Activated CD4-positive, alpha-beta T cell treated with anti-CD3 and anti-CD28 coated beads, Interleukin-2, Interleukin-4, amounts not matched to agents 100 ng/mL and 50 ng/mL, durations not matched to agents 16 hours and 8 hours (primary cell): ENCODE measurements at places on chromosomes 7 and 10.

- no peak for DNase-seq
Observed at GRCh38 chr7:104415700-104416099, 87.3 kb downstream of the LHFPL3 start.

DNA sequence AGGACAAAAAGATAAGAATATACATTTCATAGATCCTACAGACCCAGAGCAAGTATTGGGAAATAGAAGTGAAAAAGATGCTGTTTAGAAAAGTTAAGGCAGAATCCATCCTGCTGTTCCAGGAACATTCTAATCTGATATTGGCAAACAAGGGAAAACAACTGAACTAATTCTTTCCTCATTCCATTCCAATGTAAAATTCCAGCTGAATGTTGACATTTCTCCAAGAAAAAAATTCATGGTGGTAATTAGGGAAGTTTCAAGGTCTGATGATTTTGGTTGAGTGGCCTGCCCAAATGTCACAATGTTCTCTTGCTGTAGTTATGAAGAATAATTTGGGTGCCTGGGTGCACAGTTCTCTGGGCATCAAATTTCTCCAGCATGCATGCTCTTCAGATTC lies 15.2 kb downstream of the PIP start:
- DNase-seq = no peak

GRCh38 chr10:15856328-15857015 lies 3.8 kb downstream of the MINDY3 start:
- DNase-seq = no peak

- no peak for DNase-seq
Observed at GRCh38 chr7:1013581-1013980, 30.6 kb downstream of the CYP2W1 start.

DNA sequence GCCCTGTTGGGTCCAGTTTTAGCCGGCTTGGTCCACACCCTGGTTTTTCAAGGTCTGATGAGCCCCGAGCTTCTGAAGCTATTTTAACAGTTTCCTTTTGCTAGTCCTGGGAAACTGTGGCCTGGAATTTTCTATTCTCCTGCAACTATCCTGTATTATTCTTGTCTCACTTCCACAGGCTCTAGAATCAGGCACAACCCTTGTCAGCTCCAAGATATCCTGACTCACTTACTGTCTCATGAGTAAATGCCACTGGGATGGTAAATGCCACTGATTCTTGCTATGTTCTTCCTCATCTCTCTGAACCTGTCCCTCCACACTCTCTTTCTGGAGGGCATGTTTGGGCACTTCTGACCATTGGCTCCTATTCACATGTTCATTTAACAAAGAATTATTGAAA lies 611.5 kb upstream of the IGFBP3 start:
- no peak for DNase-seq

DNA sequence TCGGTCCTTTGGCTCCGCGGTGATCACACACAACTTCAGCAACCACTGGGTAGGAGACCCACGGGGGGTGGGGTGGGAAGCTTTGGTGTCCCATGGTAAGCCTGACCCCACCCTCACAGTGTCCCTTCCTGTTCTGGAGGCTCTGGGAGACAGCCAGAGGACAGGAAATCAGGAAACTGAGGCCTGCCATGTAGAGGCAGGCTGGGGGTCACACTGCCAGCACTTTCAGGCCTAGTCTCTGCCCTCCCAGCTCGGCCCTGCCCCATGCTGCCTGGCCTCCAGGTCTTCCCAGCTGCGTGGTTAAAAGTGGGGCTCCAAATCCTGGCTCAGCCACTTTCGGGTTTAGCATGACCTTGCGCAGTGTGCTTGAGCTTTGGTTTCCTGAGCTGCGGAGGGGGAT lies 10.9 kb downstream of the AQP1 start:
- DNase-seq = no peak

GRCh38 chr7:50555594-50556140 lies 9.5 kb downstream of the DDC start:
- no peak for DNase-seq

- no peak for DNase-seq
Observed at GRCh38 chr7:33307205-33307604, 177.8 kb downstream of the BBS9 start.

- no peak for DNase-seq
Observed at GRCh38 chr10:79102498-79102874, 33.7 kb downstream of the ZMIZ1 start.

DNA sequence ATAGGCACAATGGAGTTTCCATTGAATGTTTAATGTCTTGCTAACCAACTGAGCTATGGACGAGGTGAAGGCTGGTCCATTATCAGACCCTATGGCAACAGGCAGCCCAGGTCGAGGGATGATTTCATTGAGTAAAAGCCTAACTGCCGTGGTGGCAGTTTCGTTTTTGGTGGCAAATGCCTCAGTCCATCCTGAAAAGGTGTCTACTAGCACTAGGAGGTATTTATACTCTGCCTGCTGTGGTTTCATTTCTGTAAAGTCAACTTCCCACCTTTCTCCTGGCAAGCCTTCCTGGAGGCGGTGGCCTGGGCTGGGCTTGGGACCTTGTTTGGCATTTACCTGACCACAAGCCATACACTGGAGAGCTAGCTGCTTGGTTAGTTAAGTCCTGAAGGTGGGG lies 75.8 kb downstream of the PRR15 start:
- no peak for DNase-seq

GRCh38 chr10:659688-660141 lies 29.8 kb downstream of the DIP2C start:
- DNase-seq = no peak

DNA sequence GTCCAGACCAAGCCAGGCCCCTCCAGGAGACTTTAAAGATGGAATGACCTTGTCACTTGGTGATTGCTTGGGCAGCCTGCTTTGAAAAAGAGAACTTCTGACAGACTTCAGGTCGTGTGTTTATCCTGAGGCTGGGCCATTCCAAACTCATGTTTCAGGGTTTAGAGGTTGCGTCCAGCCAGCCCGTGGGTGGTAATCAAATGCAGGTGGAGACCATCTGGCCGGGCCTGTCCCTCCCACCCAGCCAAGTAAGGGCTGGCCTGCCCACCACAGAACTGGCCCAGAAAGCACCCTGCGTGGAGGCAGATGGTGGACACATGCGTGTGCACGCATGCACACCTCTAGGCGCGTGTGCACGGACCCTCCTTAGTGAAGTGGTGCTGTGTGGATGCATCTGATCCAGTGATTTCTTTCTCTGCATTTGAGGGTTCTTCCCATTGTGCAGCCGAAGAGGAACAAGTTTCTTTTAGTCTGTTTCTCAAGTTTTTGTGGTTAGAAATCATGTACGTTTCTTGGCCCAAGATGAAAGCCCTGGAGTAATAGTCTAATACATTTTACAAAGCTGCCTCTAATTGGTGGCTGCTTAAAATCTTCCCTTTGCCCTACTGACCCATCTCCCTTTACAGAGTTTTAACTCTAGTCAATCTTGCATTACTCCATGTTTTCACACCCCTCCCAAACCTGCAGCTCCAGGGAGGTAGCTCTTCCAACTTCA lies 43.0 kb downstream of the SUFU start:
- DNase-seq = no peak

DNA sequence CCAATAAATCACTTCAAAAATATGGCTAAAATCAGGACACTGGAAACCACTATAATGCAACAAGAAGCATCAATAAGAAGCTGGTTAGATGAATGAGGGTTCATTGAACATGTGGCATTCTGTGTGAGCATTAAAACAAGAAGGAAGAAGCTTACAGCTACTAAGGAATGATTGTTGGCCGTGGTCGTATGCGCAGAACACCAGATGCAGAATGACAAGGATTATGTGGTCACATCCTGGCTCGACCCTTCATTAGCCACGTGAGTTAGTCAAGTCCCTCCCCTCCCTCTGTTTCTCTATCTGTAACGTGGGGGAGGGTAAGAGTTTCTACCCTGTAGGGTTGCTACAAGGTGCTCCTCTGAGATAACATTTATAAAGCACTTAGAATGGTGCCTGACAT lies 174.3 kb downstream of the ADAM12 start:
- no peak for DNase-seq

GRCh38 chr10:133526957-133527588 lies at the start of gene CYP2E1:
CYP2E1 (plus strand) TSS chr10:133527363; CDS start chr10:133527396, 33 bp downstream.
- no peak for DNase-seq
